ENCODE measurements at places on chromosomes 2 and 18. TPM values are rescaled to one million over a fixed set of nuclear protein-coding genes. Genes with fewer than 3 reads are reported as not detected.

DNA sequence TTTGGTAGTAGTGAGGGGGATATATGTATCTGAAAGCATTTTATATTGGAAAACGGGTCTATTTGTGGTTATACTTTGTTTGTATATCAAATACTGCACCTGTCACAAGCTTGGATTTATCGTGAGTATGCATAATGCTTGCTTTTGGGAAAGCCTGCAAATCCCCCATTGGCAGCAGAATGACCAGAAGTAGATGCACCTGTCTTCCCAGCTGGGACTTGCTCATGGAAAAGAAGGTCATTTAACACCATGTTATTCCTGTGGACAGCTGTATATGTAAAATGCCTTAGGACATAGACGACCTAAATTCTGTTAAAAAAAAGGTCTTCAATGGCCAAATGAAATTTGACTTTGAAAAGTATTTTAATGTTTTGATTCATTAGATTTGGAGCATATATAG is 599.4 kb downstream of the XIRP2 start:
- DNase-seq: no peak

DNA sequence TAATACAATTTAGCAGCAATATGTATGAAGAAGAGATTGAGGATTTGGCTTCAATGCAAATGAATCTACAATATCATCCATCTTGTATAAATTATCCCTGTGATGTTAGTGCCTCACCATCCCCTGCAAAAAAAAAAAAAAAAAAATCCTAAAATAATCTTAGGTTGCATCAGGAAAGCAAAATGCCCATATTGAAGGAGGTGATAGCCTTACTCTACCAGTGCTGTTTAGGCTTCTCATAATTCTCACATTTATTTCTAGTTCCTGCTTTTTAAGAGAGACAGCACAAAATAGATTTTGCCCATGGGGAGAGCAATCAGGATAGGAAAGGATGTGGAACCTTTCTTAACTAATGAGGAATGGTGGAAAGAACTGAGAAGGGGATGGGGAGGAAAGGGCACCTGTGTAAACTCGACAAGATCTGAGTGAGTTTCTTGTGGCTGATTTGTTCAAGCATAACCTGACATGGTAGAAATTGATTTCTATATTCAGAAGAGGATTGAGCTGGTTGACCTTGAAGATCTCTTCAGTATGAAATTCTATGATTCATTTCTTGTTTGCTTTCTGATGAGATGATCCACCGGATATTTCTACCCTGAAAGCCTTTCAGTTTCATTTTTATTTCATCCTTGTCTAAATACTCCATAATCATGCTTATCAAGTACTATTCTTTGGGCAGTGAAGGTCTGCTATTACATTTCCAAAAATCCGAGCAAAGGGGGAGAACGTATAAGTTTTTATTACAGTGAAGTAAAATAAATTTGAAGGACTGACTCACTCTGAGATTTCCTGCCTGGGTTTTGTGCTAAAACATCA is 391.2 kb downstream of the PTPRM start:
- DNase-seq: no peak

DNA sequence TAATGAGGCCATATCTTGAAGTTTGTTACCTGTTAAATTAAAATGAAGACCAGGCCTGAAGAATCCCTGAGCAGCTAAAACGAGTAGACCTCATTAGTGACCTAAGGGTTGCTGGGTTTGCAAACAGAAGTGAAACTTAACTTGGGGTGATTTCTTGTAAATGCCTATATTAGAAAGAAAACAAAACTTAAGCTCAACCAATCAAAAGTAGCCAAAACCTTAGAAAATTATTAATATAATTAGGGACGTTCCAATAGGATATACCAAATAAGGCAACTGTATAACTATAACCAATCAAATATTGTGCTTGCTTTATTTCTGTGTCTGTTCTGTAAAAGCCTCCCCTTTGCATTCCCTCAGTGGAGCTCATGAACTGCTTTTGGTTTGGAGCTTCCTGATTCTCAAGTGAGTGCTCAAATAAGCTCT is 137.9 kb upstream of the VRK2 start:
- DNase-seq: no peak

DNA sequence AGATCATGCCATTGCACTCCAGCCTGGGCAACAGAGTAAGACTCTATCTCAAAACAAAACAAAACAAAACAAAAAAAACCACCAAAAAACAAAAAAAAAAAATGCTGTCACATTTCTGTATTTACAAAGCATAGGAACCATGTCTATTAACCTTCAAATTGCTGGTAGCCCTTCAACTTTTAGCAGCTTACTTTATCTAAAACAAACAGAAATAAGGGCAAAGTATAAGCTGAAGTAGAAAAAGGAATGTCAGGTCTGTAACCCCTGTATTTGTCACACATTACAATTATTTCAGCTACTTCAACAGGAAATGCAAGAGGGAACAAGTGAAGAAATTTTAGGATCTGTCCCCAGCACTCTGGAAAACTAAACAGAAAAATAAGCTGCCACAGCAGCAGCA is 25.4 kb downstream of the TYMS start:
- DNase-seq: no peak

DNA sequence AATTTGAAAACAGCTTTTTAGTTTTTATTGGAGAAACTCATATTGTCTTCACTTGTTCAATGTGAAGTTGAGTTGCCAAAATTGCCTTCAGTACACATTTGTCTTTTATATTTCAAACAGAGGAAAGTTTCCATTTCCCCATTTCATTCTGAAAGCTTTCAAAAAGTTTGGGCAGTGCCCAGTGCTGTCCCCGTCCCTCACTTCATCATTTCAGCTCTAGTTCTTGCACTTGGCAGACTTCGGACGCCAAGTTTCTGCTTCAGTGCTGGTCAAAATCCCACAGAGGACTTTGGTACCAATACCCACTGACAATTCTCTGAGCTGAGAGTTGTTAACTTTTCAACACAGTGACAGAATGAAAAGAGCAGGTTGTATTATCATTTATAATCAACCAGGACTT is 43.4 kb upstream of the AQP4 start:
- no peak for DNase-seq

DNA sequence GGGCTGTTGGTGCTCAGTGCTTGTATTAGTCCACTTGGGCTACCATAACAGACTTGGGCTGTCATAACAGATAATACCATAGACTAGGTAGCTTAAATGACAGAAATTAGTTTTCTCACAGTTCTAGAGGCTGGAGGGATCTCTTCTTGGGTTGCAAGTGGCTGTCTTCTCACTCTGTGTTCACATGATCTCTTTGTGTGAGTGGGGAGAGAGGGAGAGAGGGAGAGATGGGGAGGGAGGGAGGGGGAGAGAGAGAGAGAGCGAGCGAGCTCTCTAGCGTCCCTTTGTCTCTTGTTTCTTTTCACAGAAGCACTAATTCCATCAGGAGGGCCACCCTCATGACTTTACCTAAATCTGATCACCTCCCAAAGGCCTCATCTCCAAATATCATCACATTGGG is 4.5 kb upstream of the XRCC5 start:
- DNase-seq: no peak

DNA sequence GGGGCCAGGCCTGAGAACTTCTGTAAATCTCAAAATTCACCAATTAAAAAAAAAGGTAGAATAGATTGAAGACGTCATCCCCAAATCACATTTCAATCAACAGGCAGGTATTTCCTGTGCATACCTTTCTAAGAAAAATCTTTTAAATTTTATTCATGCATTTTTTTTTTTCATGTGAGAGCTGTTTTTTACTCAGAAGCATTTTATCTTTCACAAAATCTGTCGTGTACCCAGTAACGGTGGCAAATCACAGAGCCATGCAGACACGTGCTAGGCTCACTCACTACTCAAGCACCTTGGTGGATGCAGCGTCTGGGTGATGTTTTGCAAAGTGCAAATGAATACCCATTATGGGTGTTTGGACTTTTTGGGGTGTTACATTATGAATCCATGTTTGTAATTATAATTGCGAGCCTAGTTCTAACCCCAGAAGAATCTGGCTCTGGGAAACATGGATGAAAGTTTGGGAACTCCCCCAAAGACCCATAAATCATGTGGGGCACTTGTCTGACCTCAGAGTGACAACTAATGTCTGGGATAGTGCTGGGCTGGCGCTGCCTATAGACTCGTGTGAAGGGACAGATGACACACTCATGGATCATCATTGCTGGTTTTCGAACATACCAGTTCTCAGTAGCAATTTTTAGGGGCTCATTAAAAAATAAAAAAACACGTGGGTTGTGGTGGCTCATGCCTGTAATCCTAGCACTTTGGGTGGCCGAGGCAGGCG is 335.2 kb downstream of the LPIN1 start:
- DNase-seq: no peak

DNA sequence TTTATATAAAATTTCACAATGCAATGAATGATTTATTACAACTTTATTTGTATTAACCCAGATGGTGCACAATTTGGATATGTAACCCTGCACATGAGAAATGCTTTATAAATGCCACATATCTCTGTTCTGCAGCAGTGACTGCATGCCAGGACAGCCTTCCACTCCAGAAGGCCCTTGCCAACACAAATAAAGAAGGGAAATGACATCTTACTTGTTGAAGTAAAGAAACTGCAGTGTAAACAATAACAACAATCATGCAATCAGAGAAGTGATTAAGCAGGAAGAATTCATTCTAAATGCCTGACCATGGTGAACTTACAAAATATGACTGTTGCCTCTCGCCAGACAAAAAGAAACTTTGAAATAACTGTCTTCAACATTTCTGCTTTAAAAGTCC is 129.9 kb upstream of the CHST9 start:
- no peak for DNase-seq

DNA sequence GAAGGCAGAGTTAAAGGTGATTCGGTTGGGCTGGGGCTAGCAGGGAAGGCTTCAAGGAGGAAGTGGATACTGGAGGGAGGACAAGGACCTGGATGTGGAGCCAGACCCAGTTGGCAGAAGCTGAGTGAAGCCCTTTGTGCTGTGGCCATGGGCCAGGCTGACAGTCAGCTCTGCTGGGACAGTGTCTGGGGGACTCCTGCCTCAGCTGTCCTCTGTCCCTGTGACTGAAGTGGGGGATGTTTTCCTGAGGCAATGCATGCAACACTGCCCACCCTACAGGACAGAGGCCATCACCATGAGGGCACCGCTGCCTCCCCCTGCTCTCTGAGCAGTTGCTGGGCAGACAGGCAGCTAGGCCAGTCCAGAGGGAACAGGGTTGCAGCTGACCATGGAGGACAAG is 40.0 kb downstream of the ST8SIA5 start:
- no peak for DNase-seq

- no peak for DNase-seq
These were observed 294.1 kb upstream of the FANCL start for GRCh38 chr2:58535182-58535581.

DNA sequence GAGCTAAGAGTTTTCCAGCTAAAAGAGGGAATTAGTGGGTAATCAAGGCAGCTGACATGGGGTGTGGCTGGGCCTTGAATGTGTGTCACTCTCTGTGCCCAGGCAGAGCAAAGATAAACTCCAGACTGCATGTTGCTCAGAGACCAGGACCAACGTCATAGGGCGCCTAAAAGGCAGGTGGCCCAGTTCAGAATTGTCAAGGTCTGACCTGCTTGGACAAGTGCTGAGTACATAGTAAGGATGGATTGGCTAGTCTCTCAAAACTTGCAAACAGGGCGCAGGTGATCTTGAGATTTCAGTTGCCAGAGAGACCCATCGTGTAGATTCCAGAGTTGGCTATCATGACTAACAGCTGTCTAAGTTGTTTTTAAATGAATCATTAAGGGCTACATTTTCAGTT is 19.0 kb downstream of the CLUL1 start:
- no peak for DNase-seq

DNA sequence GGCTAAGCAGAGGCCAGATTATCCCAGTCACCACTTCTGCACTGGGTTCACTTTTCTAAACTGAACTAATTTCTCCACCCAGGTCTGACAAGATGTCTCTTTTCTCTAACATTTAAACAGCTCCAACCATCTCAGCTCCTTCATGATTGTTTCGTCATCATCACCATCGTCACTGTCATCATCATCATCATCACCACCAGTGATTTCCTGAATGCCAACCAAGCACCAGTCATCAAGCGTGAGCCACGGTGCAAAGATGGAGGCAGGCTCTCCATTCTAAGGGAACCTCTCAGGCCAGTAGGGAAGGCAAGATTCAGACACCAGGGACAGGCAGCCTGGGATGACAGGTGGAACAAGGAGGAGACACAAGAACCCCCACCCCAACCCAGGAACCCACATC is 25.5 kb upstream of the TMBIM1 start:
- no peak for DNase-seq

DNA sequence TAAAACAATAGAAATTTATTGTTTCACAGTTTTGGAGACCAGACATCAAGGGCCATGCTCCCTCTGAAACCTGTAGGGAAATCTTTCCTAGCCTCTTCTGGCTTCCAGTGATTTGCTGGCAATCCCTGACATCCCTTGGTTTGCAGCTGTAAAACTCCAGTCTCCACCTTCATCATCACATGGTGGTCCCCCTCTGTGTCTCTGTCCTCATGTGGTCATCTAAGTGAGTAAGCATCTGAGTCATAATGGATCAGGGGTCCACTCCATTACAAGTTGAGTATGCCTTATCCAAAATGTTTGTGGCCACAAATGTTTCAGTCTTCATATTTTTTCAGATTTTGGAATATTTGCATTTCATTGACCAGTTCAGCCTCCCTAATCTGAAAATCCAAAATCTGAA is 5.6 kb upstream of the SGPP2 start:
- DNase-seq: no peak

DNA sequence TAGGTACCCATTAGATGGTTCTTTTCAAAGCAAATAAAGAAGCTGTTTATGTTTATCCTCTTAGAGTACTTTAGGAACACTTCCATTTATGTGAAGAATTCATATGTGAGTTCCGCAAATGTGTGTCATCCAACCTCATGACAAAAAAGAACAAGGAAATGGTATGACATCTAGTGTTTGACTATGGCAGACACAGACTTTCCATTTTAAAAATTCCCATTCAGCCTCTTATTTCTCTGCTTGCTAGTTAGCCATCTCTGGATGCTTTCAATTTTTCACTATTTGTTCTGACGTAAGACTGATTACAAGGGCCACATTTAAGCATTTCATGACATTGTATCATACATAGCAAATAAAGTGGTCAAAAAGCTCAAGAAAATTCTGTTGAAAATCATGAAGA is 103.0 kb downstream of the ZAP70 start:
- no peak for DNase-seq

- no peak for DNase-seq
These were observed 61.0 kb upstream of the CDKL4 start for GRCh38 chr2:39304729-39305128.

DNA sequence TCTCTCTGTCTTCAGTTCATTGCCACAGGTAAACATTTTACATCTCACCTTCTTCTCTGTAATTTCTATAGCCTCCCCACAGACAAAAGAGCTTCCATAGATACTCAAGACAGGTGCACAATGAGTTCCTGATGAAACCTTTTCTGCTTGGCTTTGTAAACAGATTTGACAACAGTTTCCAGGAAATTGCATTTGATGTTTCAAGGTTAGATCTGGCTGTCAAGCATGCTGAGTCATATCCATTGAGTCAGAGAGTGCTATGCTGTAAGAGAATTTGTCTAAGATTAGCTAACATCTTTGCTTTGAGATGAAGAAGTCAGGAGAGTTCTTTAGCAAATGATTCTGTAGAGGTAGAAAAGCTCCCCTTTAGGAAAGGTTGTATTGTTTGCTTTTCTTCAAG is 40.6 kb upstream of the MAP2 start:
- DNase-seq: no peak

CRYGC gene
- total RNA-seq: not detected

COL4A3 gene
- 46.4 TPM for total RNA-seq

RNU2-63P gene
- total RNA-seq: not detected

ALK gene
- total RNA-seq: 1.7 TPM

RSAD2 gene
- total RNA-seq: 10.7 TPM

DNAH7 gene
- total RNA-seq: 18.9 TPM

IL36RN gene
- not detected for total RNA-seq

TEKT4 gene
- 5.2 TPM for total RNA-seq

ASB18 gene
- not detected for total RNA-seq

POLR1A gene
- 25.8 TPM for total RNA-seq
